Activated CD8-positive, alpha-beta memory T cell treated with anti-CD3 and anti-CD28 coated beads for 1 hour (primary cell): ENCODE measurements at places on chromosomes 7 and 10.

GRCh38 chr10:85319826-85320225 lies 991.4 kb downstream of the CCSER2 start:
- no peak for DNase-seq

DNA sequence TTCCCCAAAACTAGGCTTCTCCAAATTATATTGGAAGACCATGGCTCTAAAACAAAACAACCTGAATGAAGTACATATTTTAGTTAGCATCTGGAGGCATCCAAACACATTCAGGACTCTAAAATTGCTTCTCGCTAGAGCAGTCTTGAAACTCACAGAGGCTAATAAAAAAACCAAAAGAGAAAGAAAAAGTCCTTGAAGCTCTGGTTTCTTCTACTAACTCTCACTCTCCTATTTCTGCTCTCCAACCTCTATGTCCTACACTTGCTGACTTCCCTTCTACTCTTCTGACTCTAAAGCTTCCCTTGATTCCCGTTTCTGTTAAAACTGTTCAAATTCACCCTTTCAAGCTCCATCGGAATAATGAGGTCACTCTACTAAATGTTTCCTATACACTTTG lies 370.7 kb upstream of the HPS1 start:
- DNase-seq = no peak

GRCh38 chr10:89926736-89927135 lies 225.3 kb downstream of the KIF20B start:
- no peak for DNase-seq

DNA sequence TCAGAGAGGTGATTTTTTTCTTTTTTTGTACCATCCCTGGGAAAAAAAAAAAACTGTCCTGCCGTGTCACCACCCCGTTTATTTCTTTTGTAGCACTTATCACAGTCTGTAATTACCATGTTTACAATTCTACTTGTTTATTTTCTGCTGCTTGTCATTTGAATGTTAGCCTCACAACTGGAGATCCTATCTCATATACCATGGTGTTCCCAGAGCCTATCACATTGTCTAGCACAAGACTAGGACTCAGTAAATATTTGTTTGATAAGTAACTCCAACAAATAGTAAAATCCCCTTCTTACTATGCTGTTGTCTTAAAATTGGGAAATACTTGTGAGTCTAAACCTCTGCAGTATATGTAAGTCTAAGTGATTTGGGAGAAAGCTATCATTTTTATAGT lies 36.0 kb downstream of the MKLN1 start:
- DNase-seq = no peak

GRCh38 chr7:49425277-49425818 lies 348.1 kb upstream of the VWC2 start:
- no peak for DNase-seq

DNA sequence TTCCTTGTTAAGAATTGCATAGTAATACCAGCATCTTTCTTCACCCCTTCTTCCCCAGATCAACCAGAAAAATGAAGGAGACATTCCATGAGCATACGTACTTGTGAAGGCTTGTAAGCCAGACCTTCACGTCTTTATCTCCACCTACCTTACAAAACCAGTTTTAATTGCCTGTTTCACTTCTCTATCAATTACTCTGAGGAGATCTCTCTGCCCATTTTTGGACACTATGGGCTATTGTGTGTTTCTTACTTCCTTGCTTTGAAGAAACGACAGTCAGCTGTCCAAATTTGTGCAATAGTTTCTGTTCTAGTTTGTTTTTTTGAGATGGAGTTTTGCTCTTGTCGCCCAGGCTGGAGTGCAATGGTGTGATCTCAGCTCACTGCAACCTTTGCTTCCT lies 349.7 kb upstream of the MBL2 start:
- DNase-seq = no peak

GRCh38 chr10:60114765-60115586 lies 208.6 kb upstream of the CCDC6 start:
- no peak for DNase-seq

DNA sequence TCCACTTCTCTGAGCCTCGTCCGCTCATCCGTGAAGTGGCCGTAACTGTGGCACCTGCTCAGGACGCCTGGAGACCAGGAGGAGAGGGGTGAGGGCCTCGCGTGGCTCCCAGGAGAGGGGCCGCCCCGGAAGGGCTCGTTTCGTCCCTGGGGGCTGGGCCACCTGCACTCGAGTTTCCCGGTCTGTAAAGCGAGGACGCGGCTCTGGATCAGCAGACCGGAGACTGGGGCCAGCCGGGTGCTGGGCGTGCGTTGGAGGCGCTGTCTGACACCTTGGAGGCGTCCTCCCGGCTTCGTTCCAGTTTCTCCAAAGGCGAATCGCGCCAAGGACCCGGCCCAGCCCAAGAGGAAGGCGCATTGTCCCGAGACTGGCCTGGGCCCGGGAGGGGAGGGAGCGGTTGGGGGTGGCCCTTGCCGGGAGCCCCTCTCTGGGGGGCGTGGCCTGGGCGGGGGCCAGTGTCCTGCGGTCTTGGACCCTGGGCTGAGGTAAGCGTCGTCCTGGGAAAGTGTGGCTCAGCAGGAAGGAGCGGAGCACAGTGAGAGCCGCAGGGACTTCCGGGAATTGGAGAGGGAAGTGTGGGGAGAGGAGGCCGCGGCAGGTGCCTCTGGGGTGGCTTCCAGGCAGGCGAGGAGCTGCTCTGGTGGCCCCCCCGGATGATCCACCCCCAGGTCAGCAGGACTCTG lies 89.6 kb downstream of the FOXL3 start:
- DNase-seq = no peak
